Foreskin fibroblast (primary cell): ENCODE measurements at places on chromosomes 4 and X.

DNA sequence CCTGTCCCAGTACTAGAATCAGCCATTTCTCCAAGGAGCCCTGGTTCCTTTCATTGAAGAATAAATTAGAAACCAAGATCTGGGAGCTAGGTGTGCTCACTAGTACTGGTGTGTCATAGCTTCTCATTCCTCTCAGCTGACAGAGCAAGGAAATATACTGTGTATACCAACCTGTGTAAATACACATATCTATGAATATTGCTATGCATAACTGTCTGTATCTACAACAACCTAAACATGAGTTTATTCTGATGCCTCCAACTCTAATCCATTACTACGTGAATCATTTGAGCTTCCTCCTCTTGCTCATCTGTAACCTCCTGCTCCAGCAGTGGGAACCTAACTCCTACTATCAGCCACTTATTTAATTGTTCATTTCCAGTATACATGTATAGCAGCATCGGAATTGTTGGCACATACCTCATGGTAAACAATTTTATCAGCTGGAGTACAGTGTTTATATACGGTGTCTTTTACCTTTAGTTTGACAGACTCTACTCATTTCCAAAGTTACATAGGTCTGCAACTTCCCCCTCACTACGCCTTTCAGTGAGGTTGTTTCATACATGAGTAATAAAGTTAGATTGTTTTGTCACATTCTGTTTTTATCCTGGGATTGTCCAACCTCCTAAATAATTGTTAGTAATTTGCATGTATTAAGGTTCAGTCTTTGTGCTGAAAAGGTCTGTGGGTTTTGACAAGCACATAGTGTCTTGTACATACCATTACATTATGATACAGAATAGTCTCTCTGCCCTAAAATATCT lies 7.1 kb upstream of the SCRG1 start:
- no peak for DNase-seq

- DNase-seq, result no peak
Observed at GRCh38 chrX:109939498-109939897, 63.4 kb upstream of the TMEM164 start.

DNA sequence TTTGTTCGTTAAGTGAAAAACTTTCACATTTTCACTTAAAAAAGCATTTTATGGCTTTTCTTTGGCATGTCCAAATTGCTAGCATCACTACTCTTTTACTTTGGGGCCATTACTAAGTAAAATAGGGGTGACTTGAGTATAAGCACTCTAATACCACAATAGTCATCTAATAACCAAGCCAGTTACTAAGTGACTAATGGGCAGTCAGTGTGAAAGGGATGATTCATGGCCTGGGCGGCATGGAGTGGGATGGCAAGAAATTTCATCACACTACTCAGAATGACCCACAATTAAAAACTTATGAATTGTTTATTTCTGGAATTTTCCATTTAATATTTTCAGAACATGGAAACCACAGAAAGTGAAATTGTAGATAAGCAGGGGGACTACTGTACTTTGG lies 60.9 kb downstream of the BMP15 start:
- DNase-seq, result no peak

GRCh38 chr4:16438986-16439385 lies 212.7 kb upstream of the TAPT1 start:
- DNase-seq, result no peak

DNA sequence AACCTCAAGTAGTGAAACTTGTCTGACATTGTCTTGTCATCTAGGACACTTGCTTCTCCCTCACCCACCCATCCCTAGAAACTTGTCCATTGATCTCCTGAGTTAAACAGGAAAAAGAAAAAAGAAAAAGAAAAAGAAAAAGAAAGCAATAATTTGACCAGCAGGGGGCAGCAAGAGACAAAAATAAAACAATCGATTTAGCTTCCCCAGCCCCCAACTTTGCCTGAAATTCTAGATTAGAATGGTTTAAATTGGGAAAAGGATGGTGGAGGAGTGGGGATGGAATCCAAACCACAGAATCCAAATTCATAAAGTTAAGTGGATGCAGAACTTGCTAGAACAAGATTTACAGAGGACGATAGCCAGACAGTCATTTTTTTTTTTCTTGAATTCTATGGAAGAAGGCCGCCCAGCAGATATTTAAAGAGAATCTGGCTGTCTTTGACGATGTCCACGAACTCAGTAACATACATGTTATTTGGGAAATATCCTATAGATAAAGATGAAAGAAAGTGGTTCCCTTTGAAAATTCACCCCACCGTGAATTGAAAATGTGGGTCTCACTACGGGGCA lies 282.9 kb downstream of the USP46 start:
- peak; percentile 70 for DNase-seq

DNA sequence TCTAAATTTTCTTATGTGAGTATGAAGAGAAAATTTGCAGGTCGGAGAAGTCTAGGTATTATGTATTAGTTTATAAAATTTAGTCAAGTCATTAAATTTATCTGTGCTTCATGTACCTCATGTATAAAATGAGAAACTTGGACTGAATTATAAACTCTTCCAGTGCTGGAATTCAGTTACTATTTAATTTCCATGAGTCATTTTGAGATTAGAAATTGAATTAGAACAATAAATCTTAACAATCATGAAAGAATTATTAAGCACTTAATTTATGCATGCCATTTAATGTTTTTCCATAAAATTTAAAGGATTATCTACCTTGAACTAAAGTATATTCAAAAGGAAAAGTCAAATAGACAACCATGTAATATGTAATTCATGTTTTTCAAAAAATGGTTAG lies 195.8 kb downstream of the MAD2L1 start:
- no peak for DNase-seq

GRCh38 chrX:149937871-149938426 lies 342 bp downstream of the EOLA2 start:
- peak; percentile 13 for DNase-seq

DNA sequence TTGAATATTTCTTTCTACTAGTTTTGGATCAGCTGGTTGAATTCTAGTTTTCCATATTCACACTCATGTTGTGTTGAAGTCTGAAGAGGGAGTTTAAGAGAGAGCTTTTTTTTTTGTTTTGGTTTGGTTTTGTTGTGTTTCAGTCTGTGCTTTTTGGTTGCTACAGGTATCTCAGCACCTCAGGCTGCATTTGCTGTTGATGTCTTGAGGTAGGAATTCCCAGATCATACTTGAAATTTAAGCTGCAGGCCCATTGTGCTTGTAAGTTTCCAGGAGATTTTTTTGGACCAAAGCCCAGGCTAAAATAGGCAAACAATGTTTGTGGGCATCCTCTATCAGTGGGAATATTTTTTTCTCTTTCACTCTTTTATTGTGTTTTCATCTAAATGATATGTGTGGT lies 190.2 kb upstream of the AGA start:
- DNase-seq, result no peak

DNA sequence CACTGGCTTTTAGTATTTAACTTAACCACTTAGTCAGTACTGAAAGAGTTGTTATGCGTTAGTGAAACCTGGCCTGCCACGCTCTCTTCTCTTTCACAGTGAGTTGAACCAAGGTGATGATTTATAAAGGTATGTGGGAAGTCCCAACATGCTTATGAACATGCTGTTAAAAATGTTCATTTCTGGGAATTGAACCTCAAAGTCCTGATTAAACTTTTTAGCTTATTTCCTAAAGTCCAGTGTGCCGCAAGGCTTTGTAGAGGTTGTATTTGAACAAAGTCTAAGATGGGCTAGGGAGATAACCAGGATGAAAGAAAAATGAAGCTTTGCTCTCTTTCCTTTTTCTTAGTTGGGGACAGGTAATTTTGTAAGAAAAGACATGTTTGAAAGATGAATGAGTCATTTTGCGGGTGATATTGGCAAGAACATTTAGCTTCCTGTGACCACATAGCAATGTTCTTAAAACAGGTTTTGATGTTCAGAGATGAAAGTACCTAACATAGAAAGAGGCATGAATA lies 270.3 kb downstream of the DTHD1 start:
- no peak for DNase-seq

GRCh38 chrX:16148896-16149295 lies 18.4 kb upstream of the MAGEB17 start:
- DNase-seq, result no peak

DNA sequence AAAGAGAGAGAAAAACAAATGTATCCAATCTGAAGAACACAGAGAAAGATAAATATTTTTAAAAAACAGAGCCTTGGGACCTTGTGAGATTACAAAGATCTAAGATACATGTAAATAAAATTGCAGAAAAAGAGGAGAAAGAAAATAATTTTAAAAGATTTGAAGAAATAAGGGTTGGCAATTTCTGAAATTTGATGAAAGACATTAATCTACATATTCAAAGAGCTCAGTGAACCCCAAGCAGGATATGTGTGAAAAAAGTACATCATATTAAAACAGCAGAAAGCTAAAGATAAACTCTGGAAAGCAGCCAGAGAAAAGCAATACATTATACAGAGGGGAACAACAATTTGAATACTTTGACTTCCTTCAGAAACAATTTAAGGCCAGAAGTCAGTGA lies 244.7 kb downstream of the ENOX2 start:
- DNase-seq, result no peak

GRCh38 chrX:2397229-2398063 lies 103.3 kb downstream of the DHRSX start:
- no peak for DNase-seq
